GM12878 (cell line): ENCODE measurements at places on chromosomes 3 and 15. TPM values are rescaled to one million over a fixed set of nuclear protein-coding genes. Genes with fewer than 3 reads are reported as not detected.
A peak's percentile ranks its signal among the peaks of the same experiment; 100 is the strongest.

DNA sequence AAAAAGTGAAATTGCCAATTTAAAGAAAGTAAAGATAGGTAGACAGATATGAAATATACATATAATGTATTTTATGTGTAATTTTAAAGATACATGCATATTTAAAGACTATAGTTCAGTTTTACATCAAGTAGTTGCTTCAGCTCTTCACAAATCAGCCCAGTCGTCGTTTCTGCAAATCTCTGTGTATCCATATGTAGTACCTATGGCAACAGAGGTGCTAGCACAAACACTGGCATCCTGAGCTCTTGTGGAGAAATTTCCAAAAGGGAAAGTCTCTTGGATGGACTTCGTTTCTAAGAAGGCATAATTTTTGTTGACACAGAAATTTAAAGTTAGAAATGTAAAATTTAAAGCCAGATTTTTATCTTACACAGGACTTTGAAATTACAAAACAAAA, 1284.7 kb downstream of the ROBO1 start:
- H3K4me3 ChIP-seq, result no peak overlapping the region
- H3K4me1 ChIP-seq, result no peaks in the 10 kb centered on the region

DNA sequence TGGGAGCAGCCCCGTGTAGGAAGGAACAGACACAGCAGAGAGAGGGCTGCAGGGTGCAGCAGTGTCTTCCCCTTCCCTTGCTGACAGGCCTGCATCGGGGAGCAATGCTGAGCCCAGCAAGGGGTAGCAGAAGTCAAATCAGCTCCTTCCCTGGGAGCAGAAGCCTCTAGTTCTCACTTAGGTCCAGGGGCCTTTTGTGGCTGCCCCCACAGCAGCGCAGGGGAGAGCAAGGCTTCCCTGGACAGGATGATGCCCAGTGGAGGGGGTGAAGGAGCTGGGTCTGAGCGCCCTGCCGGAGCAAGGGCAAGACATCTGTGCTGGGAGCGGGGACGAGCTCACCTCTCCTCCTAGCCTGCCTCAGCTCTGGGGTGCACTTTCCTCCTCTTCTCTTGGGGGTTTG, 827 bp downstream of the PLCB2 start:
- H3K27me3 ChIP-seq, result no peaks in the 10 kb centered on the region
- H3K4me3 ChIP-seq, result peak overlapping the region; percentile 80
- H3K27ac ChIP-seq, result no peak overlapping the region
- no peaks in the 10 kb centered on the region for H3K36me3 ChIP-seq
- H3K4me1 ChIP-seq, result peaks cover 12% of the 10 kb centered on the region

GRCh38 chr3:197350446-197350845, 52.0 kb upstream of the DLG1 start:
- no peaks in the 10 kb centered on the region for H3K27me3 ChIP-seq
- peaks cover 15% of the 10 kb centered on the region for H3K4me1 ChIP-seq
- no peaks in the 10 kb centered on the region for H3K36me3 ChIP-seq

GRCh38 chr3:13901935-13902584, 22.2 kb upstream of the WNT7A start:
- DNase-seq, result no peak
- H3K36me3 ChIP-seq, result no peaks in the 10 kb centered on the region
- no peak overlapping the region for H3K4me3 ChIP-seq
- H3K27me3 ChIP-seq, result no peaks in the 10 kb centered on the region
- H3K4me1 ChIP-seq, result no peaks in the 10 kb centered on the region

DNA sequence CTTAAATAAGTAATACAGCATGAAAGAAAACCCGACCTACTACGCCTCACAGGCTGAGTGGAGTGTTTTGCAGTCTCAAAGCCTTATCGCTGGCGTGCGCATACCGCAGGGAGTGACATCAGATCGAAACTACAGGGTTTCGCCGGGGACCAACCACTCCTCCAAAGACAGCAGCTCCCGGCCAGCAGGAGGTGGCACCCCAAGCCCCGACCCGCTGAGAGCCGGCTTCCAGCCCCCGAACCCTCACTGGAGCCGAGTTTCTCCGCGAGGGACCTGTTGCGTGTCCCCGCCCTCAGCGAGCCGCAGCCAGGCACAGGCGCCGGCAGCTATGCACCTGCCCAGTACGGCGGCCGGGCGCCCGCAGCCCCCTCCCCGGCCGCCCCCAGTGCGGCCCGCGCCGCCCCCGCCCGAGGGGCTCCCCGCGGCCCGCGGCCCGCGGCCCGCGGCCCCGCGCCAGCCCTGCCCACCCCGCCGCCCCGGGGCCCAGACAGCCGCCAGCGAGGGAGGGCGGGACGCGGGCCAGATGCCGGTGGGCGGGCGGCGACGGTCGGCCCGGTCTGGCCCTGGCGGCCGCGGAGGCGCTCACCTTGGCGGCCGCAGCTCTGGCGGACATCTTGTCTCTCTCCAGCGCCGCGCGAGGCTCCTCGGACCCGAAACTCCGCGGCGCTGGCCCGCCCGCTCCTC, 710 bp downstream of the TJP1 start:
- no peak for DNase-seq
- no peak overlapping the region for H3K4me3 ChIP-seq
- H3K27me3 ChIP-seq, result peaks cover 7% of the 10 kb centered on the region
- H3K36me3 ChIP-seq, result no peaks in the 10 kb centered on the region

GRCh38 chr15:88849376-88850072, 45.8 kb downstream of the HAPLN3 start:
- H3K27ac ChIP-seq, result no peak overlapping the region
- no peak for DNase-seq
- H3K36me3 ChIP-seq, result no peaks in the 10 kb centered on the region
- no peaks in the 10 kb centered on the region for H3K4me1 ChIP-seq
- H3K4me3 ChIP-seq, result no peak overlapping the region
- H3K27me3 ChIP-seq, result no peaks in the 10 kb centered on the region

The CASR gene
- 0.13 and 0.27 TPM in 2 replicates for total RNA-seq

DNA sequence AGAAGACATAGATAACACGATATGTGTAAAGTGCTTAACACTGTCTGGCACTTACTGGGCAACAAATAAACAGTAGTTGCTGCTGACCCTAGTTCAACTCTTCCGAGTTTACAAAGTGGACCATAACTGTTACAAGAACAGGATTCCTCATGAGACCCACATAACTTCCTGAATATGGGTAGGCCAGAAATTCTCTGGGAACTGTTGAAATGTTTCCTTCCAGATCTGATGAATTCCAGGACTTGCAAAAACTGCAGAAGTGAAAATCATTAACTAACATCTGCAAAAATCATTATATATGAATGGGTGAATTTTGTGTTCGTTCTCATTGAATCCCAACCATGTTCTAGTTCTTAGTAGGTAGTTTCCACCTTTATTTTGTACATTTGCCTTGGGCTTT, 181.7 kb upstream of the MME start:
- DNase-seq, result no peak
- no peaks in the 10 kb centered on the region for H3K36me3 ChIP-seq
- no peak overlapping the region for H3K27ac ChIP-seq
- no peak overlapping the region for H3K4me3 ChIP-seq
- no peaks in the 10 kb centered on the region for H3K4me1 ChIP-seq

- DNase-seq, result no peak
- H3K4me3 ChIP-seq, result no peak overlapping the region
- H3K27ac ChIP-seq, result no peak overlapping the region
- H3K36me3 ChIP-seq, result no peaks in the 10 kb centered on the region
- H3K4me1 ChIP-seq, result no peaks in the 10 kb centered on the region
- no peaks in the 10 kb centered on the region for H3K27me3 ChIP-seq
Measured at GRCh38 chr15:58019503-58020376, 45.8 kb downstream of the ALDH1A2 start.

GRCh38 chr3:150105886-150106612, 135.4 kb upstream of the PFN2 start:
- H3K27ac ChIP-seq, result no peak overlapping the region
- no peaks in the 10 kb centered on the region for H3K4me1 ChIP-seq
- H3K4me3 ChIP-seq, result no peak overlapping the region
- no peaks in the 10 kb centered on the region for H3K36me3 ChIP-seq
- no peaks in the 10 kb centered on the region for H3K27me3 ChIP-seq

DNA sequence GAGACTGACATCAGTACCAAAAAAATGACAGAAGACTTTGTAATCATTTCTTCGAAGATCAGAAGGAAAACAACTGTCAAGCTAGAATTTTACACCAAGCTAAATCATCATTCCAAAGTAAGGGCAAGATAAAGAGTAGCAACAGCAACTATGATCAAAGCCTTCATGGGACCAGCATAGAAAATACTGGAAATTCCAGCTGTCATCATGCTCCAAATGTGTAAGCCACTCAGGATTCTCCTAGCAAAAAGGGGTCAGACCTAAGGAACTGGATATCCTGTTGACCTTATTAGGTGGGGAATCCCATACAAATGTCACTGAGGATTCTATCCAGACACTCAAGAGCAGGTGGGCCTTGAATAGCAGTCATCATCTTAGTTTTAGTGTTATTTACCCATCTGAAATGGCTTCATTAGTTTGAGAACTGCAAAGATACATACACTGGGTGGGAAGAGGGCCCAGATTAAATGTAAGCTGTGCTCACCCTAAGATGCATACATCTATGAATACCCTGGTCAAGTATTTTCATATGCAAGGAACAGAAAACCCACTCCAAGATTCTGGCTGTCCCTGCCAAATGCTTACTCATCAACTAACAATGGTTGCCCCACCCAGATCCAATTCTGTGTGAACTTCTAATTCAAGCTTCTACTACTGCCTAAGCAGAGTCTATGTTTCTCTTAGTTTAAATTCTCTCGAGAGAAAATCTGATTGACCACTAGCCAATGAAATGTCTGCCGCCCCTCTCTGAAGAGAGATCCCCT, 33.5 kb downstream of the CLDN18 start:
- DNase-seq, result no peak
- H3K36me3 ChIP-seq, result no peaks in the 10 kb centered on the region
- H3K27me3 ChIP-seq, result no peaks in the 10 kb centered on the region
- H3K27ac ChIP-seq, result no peak overlapping the region
- H3K4me1 ChIP-seq, result peaks cover 29% of the 10 kb centered on the region

DNA sequence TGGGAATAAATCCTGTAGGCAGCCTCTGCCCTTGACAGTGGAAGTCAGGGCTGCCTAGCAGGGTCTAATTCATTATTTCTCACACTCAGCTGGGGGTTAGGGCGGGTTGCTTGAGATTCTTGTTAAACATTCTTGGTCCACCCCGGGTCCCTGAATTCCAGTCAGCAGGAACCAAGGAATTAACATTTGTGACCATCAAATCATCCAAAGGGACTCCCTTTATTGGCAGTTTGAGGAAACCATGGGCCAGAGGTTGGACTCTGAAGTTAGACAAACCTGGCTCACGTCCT, 122.8 kb downstream of the EEFSEC start:
- no peak overlapping the region for H3K4me3 ChIP-seq
- no peak for DNase-seq
- no peaks in the 10 kb centered on the region for H3K27me3 ChIP-seq
- H3K27ac ChIP-seq, result no peak overlapping the region
- no peaks in the 10 kb centered on the region for H3K36me3 ChIP-seq

GRCh38 chr3:154023148-154023547, 98.0 kb upstream of the ARHGEF26 start:
- no peak overlapping the region for H3K4me3 ChIP-seq
- no peak for DNase-seq
- H3K36me3 ChIP-seq, result no peaks in the 10 kb centered on the region

DNA sequence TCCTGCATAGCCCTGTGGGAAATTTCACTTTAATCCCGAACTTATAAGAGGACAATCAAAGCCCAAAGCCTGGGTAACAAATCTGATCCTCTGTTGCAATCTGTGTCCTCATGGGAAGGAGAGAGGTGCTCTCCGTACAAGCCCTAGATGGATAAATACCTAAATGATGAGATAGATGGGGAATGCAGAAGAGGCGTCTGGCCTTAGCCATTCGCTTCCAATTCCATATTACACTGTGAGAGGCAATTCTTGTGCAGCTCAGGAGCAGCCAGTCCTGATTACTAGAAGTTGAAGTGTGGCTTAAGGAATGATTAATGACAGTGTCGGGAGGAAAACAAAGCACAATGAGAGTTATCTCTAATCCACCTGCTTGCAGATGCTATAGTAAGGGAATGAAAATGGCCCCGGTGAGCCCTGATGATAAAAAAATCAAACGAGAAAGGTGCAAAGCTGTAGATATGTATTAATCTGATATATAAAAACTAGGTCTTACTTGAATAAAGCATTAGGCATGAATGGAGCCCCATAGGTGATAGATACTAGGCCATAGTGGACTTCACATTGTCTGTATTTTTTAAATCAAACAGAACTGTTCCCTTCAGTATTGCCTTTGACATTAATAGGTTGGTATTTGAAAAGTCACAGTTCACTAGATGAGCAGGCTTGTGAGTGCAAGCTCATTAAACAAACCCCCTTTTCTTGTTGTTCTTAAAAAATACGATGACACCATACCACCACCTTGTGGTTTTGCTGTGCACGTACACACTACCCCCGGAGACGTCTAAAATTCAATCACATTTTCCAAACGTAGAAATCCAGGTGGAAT, 54.2 kb upstream of the TMCO5A start:
- no peaks in the 10 kb centered on the region for H3K4me1 ChIP-seq
- H3K27me3 ChIP-seq, result no peaks in the 10 kb centered on the region
- H3K36me3 ChIP-seq, result no peaks in the 10 kb centered on the region

The NMNAT3 gene
- total RNA-seq, result 0.16 TPM in 1 of 2 replicates, not detected in the other

DNA sequence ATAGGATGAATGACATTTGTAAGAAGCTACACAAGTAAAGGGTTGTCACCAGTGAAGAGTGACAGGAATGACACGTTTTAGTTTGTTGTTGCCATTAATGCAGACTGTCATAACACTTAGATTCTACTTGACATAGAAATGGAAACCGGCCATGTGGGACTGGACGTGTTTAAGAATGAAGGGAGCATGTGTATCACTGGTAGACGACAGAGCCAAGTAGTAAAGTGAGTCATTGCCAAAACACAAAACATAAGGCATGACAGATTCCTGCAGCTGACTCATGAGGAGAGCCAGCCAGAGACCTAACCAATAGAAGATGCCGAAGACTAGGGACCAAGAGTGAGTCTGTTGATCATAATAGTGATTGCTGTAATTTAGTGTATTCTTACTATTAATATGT, 106.2 kb upstream of the PLAAT1 start:
- H3K4me3 ChIP-seq, result no peak overlapping the region
- H3K36me3 ChIP-seq, result no peaks in the 10 kb centered on the region
